ENCODE measurements at places on chromosomes 12 and 14.

GRCh38 chr12:38869036-38869435 is 36.4 kb downstream of the CPNE8 start:
- no peak for DNase-seq

DNA sequence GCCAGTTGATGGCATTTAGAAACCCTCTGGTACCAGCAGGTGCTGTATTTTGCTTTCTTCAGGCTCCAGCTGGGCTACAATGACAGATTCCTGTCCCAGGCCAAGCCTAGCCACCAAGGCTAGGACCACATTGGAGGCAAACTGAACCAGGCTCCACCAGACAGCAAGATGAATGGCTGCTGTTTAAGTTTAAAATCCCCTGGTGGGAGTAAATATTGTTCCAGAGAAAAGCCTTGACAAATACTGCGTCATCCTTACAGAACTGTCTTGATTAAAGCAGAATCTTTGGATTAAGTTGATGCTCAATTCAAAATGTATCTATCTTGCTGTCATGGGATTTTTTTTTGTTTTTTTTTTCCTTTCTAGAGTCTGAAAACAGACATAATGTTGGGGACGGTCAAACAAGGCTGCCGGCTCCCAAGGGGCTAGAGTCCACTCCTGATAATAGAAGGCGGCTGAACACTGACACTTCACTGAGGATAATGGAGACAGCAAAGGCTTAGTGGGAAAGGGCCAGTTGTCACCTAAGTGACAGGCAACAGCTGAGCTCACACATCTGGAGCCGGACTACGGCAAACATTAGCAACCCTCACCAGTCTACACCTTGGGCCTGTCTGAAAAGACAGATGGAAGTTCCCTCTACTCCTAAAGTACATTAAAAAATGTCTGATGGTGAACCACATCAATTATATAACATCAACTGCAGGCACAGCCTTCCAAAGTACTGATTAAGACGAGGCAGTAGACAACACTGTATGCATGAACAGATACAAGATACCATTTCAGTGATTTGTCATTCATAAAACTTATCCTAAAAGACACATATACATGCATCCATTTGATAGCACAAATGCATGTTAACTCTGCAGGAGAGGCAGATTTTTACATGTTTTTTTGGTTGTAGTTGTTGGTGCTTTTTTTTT is 1.7 kb downstream of the PRICKLE1 start:
- DNase-seq = no peak

- no peak for DNase-seq
These were observed 33.5 kb upstream of the KCNA5 start for GRCh38 chr12:5010151-5010550.

DNA sequence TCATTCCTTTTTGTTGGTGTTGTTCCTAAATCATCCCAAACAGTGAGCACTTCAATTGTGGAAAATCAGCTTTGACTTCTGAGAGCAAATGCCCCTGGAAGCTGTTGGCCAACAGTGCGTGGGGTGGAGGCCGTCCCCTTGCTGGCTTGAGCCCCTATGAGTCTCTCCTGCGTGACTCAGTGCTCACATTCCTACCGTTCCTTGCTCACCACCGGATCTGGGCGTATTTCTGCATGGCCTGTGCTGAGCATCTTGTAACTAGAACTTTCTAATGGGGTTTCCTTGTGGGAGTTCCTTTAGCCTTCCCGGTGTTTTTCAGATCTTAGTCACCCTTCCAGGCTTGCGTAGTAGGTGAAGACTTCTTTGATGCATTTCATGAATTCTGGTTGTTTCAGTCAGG is 14.7 kb downstream of the SERPINA1 start:
- DNase-seq = peak; percentile 96

DNA sequence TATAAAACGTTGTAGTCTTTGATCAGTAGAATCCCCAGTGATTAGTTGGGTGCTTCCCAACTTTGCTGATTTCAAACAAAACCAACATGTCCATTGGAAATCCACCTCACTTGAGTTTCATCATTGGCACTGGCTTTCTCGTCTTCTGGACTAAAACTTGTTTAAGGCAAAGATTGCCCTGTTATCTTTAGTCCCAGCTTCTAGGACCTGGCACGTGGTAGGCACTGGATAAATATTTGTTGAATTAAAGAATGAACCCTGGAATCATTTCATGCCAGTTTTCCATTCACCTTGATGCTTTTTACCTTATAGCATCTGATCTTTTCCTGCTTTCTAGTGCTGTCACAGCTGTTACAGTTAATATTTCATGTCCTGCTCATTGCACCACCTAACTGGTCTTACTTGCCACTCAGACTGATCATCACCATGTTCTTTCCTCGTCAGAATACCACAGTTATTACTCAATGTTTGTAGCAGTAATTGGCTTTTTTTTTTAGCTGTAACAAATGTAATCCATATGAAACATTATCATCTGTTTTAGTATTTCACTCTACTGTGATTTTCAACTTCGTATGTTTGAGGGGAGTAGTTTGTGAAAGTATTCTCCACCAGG is 7.3 kb upstream of the C12orf50 start:
- peak; percentile 14 for DNase-seq

GRCh38 chr12:80829767-80830166 is 108.0 kb downstream of the LIN7A start:
- DNase-seq = no peak

- DNase-seq = no peak
These were observed 10.8 kb downstream of the GAS2L3 start for GRCh38 chr12:100584256-100584655.

All from astrocyte of the spinal cord (primary cell).